ENCODE measurements at places on chromosomes 7 and 10. TPM values are rescaled to one million over a fixed set of nuclear protein-coding genes. Genes with fewer than 3 reads are reported as not detected.

The KAZALD1 gene
- 7.8 TPM for total RNA-seq

The ANK3 gene
- 188 TPM for total RNA-seq

The TAS2R38 gene
- total RNA-seq = not detected

The HYAL4 gene
- not detected for total RNA-seq

The PNLIPRP2 gene
- total RNA-seq = not detected

The SDHAF3 gene
- 20.3 TPM for total RNA-seq

The KLF14 gene
- total RNA-seq = 0.07 TPM

The KLHDC10 gene
- total RNA-seq = 24.3 TPM

The PKD2L1 gene
- total RNA-seq = not detected

The SFXN4 gene
- 43.0 TPM for total RNA-seq

The CPVL gene
- total RNA-seq = 72.6 TPM

The COL13A1 gene
- 1.0 TPM for total RNA-seq

DNA sequence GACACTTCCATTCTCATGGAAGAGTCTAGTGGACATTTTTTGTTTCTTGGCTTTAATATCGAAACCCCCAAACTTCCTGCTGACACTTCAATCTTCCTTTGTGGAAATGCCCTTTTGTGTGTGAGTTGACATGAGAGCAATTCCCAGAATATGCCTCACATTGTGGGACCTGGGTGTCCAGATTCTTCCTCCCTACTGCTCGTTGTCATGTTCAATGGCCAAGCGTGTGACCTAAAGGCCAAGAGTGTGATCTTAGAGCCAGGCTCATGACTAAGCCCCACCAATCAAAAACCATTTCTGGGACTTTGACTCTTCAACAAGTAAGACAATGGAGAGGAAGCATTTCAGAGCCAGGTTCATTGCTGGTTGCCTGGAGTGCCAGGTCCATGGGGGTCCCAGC is 52.5 kb upstream of the BMPER start:
- no peak for DNase-seq

GRCh38 chr10:31000867-31001266 is 30.8 kb downstream of the ZNF438 start:
- DNase-seq = no peak

DNA sequence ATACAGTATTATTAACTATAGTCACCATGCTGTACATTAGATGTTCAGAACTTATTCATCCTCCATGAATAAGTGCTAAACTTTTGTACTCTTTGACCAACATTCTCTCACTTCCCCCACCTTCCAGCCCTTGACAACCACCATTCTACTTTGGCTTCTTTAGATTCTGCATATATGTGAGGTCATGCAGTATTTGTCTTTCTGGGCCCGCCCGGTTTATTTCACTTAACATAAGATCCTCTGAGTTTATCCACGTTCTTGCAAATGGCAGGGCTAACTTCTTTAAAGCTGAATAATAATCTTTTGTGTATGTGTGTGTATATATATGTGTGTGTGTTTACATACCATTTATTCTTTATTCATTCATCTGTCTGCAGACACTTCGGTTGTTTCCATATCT is 336.8 kb downstream of the BBS9 start:
- DNase-seq = no peak

GRCh38 chr7:1348096-1348822 is 111.0 kb downstream of the MICALL2 start:
- no peak for DNase-seq

- DNase-seq = no peak
Measured at GRCh38 chr10:104293011-104293410, 24.0 kb downstream of the GSTO2 start.

GRCh38 chr10:23186697-23187096 is 5.4 kb upstream of the PTF1A start:
- DNase-seq = no peak

GRCh38 chr10:78579995-78580394 is 488.8 kb upstream of the ZMIZ1 start:
- peak; percentile 87 for DNase-seq

GRCh38 chr10:11863353-11864109 is 40.4 kb downstream of the PROSER2 start:
- no peak for DNase-seq

- peak; percentile 74 for DNase-seq
Measured at GRCh38 chr10:124354411-124355382, 64.0 kb downstream of the OAT start.

DNA sequence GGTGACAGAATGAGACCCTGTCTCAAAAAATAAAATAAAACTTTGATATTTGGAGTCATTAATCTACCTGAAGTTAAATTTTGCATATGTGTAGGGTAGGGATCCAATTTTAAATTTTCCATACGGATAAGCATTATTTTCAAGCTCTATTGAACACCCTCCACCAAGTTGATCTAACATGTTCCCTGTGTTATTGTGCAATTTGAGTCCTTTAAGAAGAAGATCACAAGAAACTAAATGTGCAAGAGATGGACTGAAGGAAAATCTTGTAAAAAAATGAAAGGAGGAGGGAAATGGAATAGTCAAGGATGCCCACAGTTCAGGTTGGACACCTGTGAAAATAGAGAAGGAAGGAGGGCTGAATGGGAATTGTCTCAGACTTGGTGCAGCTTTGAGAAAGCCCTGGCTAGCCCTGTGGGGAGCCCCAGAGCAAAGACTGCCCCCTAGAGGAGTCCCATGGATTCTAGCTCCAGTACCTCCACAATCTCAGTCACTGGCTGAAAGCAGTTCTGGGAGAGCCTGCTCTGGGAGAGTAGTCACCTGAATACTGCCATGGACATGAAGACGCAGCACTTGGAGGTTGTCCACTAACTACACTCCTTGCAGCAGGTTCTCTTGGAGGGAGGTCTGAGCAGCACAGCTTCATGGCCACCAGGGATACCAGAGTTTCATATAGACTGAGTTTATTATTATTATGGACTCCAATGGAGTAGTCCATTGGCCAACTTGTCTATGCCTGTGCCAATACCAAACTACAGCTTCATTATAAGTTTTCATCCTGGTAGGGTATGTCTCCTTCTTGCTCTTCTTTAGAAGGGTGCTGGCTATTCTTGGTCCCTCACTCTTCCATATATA is 5.7 kb upstream of the TIAL1 start:
- no peak for DNase-seq

DNA sequence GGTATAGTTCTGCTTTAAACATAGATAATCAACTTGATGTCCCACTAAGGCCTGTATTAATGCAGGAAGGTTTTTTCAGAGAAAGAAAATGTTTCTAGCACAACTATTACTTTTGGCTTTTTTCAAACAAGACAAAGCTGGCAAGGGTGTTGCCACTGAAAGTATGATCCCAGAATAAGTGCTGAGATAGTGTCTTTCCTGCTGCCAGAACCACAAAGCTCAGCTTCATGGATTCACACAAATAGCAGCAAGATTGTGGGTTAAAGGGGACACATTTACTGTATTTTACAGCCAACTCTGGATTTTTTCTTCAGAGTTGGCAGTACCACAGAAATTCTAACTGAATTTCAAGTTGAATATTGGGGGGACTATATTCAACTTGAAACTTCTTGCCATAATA is 4.3 kb downstream of the NCOA4 start:
- no peak for DNase-seq

- no peak for DNase-seq
Measured at GRCh38 chr10:8057636-8058273, 3.3 kb downstream of the GATA3 start.

GRCh38 chr7:13829231-13829630 is 160.2 kb downstream of the ETV1 start:
- no peak for DNase-seq

DNA sequence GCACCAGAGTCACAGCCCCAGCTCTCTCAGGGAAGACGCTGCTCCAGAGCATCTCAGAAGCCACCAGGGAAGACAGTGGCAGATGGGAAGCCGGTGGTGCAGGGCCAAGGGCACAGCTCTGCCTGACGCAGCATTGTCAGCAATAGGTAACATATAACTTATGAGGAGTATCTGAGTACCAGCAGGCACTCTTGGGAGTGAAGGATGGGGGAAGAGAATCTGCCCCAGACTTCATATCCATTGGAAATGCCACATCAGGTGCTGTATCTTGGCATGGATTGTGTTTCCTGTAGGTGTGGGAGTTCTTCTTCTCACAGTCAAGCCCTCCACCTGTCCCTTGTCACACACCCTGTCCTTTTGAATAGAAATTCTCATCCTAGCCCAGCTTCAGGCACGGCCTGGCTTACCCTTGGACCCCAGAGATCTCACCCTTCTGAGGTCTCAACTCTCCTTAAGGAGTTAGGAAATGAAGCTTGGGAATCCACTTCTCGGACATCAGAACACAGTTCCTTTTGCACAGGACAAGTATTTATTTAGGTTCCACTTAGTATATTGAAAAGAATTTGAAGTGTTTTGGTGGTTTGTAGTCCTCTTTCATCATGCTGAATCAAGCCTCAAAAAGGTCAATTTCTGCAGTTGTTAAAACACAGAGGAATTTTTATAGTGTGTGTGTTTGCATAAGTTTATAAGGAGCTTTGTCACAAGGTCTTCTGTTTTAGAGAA is 9.9 kb downstream of the EPDR1 start:
- DNase-seq = no peak

GRCh38 chr7:142323706-142324105 is 65.8 kb upstream of the PRSS58 start:
- DNase-seq = no peak

GRCh38 chr10:21587391-21587790 is 53.4 kb downstream of the MLLT10 start:
- DNase-seq = no peak

GRCh38 chr10:47065903-47066302 is 154.7 kb downstream of the PTPN20 start:
- no peak for DNase-seq

- DNase-seq = no peak
Measured at GRCh38 chr10:122990278-122990677, 10.1 kb downstream of the PSTK start.

GRCh38 chr7:1163121-1163520 is 3.1 kb upstream of the ZFAND2A start:
- no peak for DNase-seq

DNA sequence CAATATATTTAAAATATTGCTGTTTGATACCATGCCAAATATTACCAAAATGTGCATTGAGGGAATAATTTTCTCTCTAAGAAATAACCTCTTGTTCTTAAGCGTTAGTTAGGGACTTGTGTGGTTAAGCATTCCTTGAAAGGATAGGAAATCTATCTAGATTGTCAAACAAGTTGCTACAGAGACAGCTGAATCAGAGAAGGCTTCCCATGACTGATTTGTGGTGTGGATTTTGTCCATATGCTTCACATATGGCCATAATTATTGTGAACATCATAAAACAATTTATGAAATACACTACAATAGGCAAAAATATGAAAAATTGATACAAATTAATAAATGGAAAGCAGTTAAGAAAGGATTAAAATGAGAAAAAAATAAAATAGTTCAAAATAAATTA is 96.3 kb downstream of the GNAT3 start:
- no peak for DNase-seq

GRCh38 chr7:148368562-148368961 is 222.0 kb upstream of the C7orf33 start:
- DNase-seq = no peak

- DNase-seq = no peak
Measured at GRCh38 chr10:36194276-36194675, 552.2 kb upstream of the FZD8 start.

DNA sequence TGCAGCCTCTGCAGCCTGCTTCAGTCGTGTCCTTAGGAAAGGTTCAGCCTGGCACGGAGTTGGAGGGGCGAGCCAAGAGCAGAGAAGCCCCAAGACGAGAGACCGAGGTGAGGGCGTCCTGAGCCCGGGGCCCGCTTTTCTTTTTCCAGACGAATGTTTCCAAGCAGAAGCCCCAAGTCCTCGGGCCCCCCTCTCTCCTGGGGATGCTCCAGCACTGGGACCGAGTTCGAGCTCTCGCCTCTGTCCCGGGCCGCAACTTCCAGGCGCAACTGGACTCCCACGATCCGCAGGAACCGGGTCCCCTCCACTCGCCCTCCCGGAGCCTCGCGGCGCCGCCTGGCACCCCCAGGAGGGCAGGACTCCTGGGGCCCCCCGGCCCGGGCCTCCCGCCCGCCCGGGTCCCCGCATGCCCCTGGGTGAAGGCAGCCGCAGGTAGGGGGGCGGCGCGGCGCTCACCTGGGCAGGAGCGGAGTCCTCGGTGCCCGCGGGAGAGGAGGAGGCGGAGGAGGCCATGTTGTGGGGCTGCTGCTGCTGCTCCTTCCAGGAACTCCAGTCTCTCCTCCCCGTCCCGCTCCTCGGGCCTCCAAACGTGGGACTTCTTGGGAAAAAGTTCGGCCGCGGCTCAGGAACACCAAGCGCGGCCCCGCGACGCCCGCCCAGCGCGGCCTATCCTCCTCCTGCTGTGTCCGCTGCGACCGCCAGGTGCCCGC is 45.3 kb upstream of the CDK1 start:
- peak; percentile 33 for DNase-seq

DNA sequence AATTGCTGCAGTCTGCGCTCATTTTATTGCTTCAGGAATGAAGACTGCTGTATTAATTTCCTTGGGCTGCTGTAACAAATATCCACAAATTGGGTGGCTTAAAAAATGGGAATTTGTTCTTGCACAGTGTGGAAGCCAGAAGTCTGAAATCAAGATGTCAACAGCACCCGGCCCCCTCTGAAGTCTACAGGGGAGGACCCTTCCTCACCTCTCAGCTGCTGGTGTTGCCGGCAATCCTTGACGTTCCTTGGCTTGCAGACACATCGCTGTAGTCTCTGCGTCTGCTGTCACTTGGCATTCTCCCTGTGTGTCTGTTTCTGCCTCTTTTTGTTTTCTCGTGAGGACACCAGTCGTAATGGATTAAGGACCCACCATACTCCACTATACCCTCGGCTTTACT is 166.2 kb downstream of the PTPN20 start:
- no peak for DNase-seq

DNA sequence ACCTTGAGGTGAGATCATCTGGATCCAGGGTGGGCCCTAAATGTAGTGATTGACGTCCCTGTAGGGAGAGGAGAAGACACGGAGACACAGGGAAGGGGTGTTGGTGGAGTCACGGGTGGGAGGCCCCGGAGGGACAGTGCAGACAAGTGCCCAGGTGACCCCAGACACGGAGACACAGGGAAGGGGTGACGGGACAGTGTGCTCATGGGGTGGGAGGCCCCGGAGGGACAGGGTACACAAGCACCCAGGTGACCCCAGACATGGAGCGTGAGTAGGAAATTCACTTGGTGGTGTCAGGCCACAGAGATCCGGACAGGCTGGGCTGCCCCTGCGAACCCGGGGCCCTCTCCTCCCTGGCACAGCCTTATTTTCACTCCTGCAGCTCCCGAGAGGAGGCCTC is 176.9 kb downstream of the PTPRN2 start:
- no peak for DNase-seq

DNA sequence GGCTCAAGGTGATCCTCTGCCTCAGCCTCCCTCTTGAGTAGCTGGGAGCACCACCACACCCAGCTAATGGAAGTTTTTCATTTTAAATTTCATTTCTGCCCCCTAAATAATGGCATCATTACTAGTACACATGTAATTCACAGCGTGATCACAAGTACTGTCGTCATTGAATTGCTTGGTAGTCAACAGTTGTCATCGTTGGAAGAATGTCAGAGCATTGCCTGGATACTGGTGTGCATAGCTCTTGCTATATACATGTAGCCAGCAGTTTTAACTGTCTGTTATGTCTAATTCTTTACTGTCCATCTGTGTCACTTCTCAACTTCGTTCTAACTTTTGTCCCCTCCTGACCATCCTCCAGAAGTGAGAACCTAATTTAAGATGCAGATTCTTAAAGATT is 62.1 kb downstream of the CRPPA start:
- no peak for DNase-seq

GRCh38 chr10:69875856-69876255 is 74.2 kb downstream of the COL13A1 start:
- no peak for DNase-seq

Data from left ventricle myocardium superior (tissue), 1 donor.